ENCODE measurements at places on chromosomes 13 and 19. TPM values are rescaled to one million over a fixed set of nuclear protein-coding genes. Genes with fewer than 3 reads are reported as not detected.

Gene SYDE1
- 17.5 TPM for total RNA-seq

Gene ZSCAN1
- total RNA-seq, result not detected

Gene MRI1
- 51.3 TPM for total RNA-seq

Gene VSTM1
- not detected for total RNA-seq

Gene AZU1
- total RNA-seq, result 1.3 TPM

Gene AMH
- 10.5 TPM for total RNA-seq

Gene CDKN2D
- total RNA-seq, result 5.6 TPM

All from H7 (cell line).